ENCODE measurements at places on chromosomes 3 and 15. TPM values are rescaled to one million over a fixed set of nuclear protein-coding genes. Genes with fewer than 3 reads are reported as not detected.

Gene CX3CR1
- 0.33 TPM for total RNA-seq

GRCh38 chr3:30195352-30195751 lies 411.0 kb upstream of the TGFBR2 start:
- no peaks in the 10 kb centered on the region for H3K36me3 ChIP-seq
- DNase-seq = no peak
- H3K27me3 ChIP-seq = no peaks in the 10 kb centered on the region
- H3K27ac ChIP-seq = no peak overlapping the region
- H3K4me3 ChIP-seq = no peak overlapping the region

GRCh38 chr15:77781946-77782240 lies 149.2 kb upstream of the LINGO1 start:
- no peaks in the 10 kb centered on the region for H3K4me1 ChIP-seq
- no peaks in the 10 kb centered on the region for H3K27me3 ChIP-seq
- no peak for DNase-seq
- no peak overlapping the region for H3K27ac ChIP-seq

GRCh38 chr3:65793495-65794200 lies 245.1 kb downstream of the MAGI1 start:
- no peak for DNase-seq
- H3K4me3 ChIP-seq = no peak overlapping the region
- H3K4me1 ChIP-seq = no peaks in the 10 kb centered on the region
- no peak overlapping the region for H3K27ac ChIP-seq
- no peaks in the 10 kb centered on the region for H3K27me3 ChIP-seq
- H3K36me3 ChIP-seq = no peaks in the 10 kb centered on the region

- H3K4me3 ChIP-seq = no peak overlapping the region
- no peaks in the 10 kb centered on the region for H3K4me1 ChIP-seq
- no peak for DNase-seq
- no peaks in the 10 kb centered on the region for H3K36me3 ChIP-seq
- no peaks in the 10 kb centered on the region for H3K27me3 ChIP-seq
Measured at GRCh38 chr15:32956711-32957110, 237.8 kb downstream of the FMN1 start.

Measured in liver (tissue), 10 donors.